ENCODE measurements at places on chromosomes 7 and 10.

- DNase-seq, result no peak
Observed at GRCh38 chr7:30674876-30675275, 7.4 kb downstream of the CRHR2 start.

GRCh38 chr10:123109466-123109865, 26.3 kb upstream of the HMX3 start:
- no peak for DNase-seq

GRCh38 chr7:44279731-44280505, 45.5 kb downstream of the CAMK2B start:
- no peak for DNase-seq

GRCh38 chr10:59336632-59337031, 25.7 kb downstream of the FAM13C start:
- DNase-seq, result peak; percentile 2

- peak; percentile 78 for DNase-seq
Observed at GRCh38 chr7:92698237-92698841, 108.1 kb upstream of the FAM133B start.

- no peak for DNase-seq
Observed at GRCh38 chr10:32403091-32403490, 42.8 kb upstream of the CCDC7 start.

- no peak for DNase-seq
Observed at GRCh38 chr7:117014673-117015133, 61.4 kb downstream of the ST7 start.
